ENCODE measurements at places on chromosomes 2 and 18.

DNA sequence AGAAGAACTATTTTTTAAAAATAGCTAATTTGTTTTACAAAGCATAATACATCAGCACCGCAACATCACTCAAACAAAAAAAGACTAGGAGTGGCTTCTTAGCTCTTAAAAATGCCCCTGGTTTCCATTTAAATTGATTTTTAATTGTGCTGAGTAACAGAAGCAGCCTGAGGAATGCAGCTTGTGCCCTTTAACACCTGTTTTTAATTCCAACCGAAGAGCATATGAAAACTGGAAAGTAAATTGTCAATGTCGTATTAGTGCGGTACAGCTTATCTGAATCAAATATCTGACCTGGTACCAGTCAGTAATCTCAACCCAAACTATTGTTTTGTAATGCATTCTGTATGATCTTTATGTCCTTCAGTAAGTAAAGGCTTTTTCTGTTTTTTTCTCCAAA, 13.2 kb upstream of the CD302 start:
- DNase-seq: no peak

DNA sequence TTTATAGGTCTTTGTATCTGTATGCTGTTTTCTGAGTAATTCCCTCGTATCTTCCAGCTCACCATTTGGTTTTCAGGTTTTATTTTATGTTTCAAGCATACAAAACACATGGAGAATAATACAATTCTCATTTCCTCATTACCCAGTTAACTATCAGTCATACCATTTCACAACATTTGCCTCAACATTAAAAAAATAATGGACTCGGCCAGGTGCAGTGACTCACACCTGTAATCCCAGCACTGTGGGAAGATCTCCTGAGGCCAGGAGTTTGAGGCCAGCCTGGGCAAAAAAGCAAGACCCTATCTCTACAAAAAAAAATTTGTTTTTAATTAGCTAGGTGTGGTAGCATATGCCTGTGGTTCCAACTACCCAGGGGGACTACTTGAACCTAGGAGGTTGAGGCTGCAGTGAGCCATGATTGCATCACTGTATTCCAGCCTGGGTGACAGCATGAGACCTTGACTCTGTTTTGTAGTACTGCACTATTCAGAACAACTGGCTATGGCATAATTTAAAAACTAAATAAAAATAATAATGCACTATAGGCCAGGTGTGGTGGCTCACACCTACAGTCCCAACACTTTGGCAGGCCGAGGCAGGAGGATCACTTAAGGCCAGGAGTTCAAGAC, 20.3 kb downstream of the NPC1 start:
- no peak for DNase-seq

- DNase-seq: no peak
Measured at GRCh38 chr2:46569061-46569560, 89.7 kb downstream of the TMEM247 start.

- DNase-seq: no peak
Measured at GRCh38 chr2:208311321-208311720, 45.3 kb downstream of the PIKFYVE start.

- DNase-seq: no peak
Measured at GRCh38 chr2:217636578-217636977, 366.2 kb downstream of the TNS1 start.

DNA sequence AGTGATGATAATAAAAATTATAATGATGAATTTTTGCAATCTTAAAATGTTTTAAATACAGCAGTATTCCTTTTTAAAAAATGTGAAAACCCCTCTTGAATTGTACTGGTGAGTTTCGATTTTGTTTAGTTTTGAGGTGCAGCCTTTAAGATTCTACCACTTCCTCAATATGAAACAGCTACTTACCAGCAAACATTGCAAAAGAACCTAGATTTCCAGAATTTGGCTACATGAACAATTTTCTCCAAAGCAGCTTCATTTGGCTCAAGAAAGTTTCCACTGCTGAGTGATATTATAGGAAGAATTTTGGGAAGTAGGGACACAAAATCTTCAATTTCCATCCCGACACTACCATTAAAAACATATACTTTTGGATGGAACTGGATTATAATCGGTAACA, 12.0 kb downstream of the TCF4 start:
- no peak for DNase-seq

DNA sequence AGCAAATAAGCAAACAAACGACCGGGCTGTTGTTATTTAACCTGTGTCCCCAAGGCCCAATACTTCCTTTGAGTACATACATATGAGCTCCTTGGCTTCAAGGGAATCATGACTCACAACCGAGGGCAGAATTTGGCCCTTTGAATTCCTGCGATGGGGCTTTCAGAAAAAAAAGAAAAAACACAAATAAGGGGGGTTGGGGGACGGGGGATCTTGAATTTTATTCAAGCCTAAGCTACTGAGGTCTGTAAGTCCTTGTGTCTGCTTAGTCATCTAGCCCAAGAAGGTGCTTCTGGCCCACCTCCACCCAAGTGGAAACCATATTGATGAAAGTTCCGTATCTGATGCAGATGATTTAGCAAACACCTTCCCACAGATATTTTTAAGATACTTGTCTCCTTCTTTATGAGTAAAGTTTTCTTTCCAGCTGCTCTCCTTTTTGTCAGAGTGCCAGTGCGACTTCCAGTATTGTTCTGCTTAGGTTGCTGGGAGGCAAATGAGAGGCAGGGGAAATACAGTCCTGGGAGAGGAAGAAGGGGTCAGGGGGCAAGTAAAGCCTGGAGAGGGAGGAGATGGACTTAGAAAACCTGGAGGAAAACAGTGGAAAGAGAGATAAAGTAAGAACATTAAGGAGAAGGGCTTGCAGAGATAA, 169.6 kb downstream of the ZEB2 start:
- DNase-seq: no peak

GRCh38 chr18:57150081-57150480, 3.2 kb downstream of the BOD1L2 start:
- no peak for DNase-seq

DNA sequence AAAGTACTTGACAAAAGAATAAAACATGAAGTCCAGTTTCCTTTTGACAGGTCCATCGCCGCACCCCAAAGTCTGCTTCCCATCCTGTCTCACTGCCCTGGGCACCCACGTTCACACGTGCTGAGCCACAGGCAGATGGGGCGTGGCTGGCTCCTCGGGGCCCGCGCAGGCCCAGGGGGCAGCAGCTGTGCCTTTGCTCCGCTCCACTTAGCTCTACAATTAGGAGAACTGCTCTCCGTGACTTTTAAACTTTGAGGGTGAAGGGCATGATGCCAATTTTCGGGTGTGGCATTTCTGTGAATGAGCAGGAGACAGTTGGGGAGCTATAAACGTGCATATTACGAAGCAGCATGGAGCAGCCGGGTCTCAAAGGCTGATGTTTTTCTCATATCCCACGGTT, 152.4 kb downstream of the TDRD15 start:
- no peak for DNase-seq

GRCh38 chr18:41646915-41647620, 308.0 kb upstream of the PIK3C3 start:
- no peak for DNase-seq

- DNase-seq: no peak
Measured at GRCh38 chr18:2968606-2969005, 44.3 kb downstream of the LPIN2 start.

DNA sequence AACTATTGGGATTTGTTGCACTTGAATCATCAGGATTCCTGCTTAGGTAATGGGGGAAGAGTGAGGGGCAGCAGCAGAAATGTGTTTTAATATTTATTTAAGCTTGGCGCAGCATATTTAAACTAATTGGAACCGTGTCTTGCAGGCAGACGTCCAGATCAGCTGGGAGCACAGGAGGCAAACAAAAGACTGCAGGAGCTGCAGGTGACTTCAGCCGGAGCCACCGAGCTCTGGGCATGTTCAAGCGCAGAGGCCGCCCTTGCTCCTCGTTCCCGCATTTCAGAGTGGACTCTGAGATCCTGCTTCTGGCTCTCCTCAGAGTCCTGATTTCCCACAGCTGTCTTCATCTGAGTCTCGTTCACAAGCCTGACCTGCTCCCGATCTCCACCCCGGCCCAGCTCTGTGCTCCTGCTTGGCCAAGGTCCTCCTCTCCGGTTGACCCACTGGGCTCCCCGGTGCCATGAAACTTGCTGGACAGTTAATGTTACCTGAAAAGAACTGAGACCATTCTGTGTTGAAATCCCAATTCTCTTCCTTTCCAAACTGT, 475.5 kb downstream of the SOX11 start:
- DNase-seq: no peak

DNA sequence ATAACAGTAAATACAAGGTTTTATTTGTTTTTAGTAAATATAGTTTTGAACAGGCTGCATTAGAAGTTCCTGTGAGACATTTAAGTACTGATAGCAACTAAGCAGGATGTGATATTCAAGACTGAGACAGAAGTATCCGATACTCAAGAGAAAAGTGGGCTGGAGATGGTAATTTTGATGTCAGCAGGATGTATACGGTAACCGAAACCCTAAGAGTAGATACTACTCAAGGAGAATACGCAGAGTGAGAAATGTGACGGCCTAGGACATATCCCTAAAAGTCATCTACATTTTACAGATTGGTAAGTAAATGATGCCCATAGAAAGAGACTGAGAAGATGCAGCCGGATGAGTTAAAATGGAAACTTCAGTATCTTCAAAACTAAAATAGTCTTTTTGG, 115.4 kb downstream of the GORASP2 start:
- DNase-seq: no peak

DNA sequence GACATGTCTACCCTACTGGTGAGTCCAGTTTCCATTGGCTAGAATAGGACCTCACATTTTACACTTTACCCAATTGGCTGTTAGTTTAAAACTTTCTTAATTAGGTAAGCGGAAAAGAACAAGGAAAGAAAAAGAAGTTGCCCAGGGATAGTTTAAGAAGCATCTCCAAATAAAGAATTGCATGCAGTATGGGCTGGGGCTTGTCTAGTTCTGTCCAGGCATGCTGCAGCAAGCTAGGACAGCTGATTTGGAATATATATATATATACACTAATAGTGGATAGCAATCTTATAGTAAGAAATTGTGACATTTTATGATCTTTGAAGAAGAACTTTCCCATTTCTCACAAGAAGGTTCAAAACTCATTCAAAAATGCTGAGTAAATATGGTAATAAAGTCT, 90.0 kb upstream of the ERBB4 start:
- DNase-seq: no peak
